ENCODE measurements at places on chromosomes 5 and 9.

- no peak for DNase-seq
These were observed 1103.6 kb upstream of the EDIL3 start for GRCh38 chr5:85488295-85488694.

GRCh38 chr9:131868766-131869165 is 128.9 kb upstream of the RAPGEF1 start:
- DNase-seq, result peak; percentile 67

DNA sequence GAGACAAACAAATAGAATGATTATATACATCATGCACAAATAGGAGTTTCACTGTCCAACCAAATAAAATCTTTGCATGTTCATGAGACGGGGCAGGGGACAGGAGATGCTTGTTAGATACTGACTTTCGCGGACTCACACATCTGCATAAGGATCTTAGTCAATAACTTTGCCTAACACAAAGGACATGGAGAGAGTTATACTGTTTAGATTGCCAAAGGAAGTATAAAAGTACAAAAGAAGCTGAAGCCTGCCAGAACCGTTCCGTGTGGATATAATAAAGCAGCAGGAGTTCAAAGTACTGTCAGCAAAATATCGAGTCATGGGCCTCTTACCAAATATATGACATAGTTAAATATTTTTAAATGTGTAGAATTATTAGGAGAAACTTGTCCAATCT is 1148.4 kb downstream of the EFNA5 start:
- no peak for DNase-seq

DNA sequence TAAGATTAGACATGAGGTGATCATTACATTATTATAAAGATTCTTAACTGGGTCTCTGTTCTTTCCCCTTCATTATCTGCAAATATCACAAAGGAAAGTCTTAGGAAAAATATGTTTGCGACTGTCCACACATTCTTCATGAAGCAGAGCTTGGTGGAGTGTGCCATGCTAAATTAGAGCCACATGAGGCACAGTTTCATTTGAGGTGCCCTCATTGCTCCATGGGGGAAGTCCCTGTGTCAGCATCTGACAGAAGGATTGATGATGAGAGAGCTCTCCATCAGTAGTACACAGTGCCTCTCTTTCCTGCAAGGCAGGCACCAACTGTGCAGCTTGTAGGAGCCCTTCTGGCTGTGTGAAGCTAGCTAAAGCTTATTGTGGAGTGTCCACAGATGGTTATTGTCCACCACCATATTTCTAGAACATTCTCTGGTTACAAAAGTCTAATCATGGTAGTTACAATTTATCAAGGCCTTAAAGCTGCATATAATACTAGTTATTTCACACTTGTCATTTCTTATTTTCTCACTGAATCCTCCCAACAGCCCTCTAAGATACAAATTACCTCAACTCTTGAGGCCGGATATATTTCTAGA is 63.9 kb downstream of the C9orf152 start:
- DNase-seq, result peak; percentile 39

- DNase-seq, result no peak
These were observed 61.3 kb upstream of the MTAP start for GRCh38 chr9:21741151-21741550.

DNA sequence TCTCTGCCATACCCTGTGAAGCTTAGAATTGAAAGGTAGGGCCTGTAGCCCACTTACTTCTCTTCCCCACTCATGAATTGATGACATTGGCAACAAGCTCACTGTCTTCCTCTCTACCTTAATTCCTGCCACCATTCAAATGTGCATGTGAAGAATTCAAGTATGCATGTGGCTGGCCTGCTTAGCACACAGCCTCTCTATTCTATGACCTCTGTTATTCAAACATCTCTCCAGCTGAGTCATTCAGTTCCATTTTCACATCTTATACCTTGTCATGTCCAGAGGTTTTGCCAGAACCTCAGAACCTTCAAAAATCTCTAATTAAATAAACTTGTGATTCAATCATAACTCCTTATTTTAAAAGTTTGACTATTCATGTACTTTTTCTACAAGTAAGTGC is 114.7 kb upstream of the MAN2A1 start:
- no peak for DNase-seq

DNA sequence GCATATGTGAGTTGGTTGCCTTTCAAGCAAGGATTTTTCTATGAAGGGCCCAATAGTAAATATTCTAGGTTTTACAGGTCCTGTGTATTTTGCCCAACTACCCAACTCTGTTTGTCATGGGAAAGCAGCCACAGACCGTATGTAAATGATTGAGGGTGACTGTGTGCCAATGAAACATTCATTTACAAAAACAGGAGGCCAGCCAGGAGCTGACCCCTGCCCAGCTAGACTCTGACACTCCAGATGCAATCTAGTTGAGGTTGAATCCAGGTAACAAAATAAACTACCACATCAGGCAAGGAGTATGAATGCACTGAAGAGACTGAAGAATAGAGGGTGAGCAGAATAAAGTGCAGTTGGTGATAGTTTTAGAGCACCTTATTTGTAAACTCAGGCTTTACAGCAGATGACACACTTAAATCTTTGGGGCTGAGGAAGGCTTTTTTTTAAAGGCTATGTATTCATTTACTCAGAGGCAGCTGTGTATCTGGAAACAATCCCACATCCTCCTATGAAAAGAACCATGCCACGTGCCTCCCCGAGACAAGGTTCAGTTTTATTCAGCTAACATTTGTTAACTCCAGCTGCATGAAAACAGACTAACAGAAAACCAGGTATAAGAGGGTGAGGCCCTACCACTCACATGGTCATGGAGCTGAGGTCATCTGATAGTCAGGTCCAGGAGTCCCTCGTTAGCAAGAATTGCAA is 60.7 kb downstream of the SLC1A1 start:
- DNase-seq, result no peak

DNA sequence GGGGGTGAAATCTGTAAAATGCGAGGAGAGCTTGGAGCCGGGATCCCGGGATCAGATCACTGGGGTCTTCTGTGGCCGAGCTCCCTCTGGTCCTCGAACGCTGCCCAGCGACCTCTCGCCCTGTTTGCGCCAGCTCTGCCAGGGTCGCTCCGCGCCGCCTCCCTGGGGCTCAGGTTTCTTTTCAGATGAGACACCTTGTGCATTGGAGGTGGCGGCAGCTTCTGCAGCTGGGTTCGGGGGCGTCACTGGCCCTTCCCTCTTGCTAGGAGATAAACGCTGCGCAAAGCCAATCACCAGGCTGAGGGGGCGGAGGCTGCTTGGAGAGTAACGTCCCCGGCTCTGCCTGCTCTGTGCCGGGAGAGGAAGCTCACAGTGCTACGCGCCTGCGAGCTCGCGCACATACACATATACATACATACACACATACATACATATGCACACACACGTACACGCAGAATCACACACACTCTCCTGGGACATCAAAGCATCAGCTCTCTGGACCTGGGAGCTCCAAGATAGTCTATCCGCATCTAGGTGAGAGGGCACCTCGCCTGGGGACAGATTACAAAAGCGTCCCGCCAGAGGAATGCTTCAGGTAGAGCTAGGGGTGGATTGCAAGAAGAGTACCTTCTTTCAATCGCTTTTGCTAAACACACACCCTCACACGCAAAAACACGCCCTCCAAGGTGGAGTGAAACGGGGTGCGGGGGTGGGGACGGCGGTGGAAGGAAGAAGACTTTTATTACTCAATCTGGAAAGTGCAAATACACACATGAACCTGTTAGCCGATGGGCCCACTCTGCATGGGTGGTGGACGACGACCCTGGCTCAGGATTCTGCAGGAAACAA is at the start of gene ST8SIA4:
Gene ST8SIA4 (minus strand): TSS at position 244 of the 849 bp plus-strand sequence. CDS start 327 bp downstream, outside the sequence.
- peak; percentile 88 for DNase-seq

DNA sequence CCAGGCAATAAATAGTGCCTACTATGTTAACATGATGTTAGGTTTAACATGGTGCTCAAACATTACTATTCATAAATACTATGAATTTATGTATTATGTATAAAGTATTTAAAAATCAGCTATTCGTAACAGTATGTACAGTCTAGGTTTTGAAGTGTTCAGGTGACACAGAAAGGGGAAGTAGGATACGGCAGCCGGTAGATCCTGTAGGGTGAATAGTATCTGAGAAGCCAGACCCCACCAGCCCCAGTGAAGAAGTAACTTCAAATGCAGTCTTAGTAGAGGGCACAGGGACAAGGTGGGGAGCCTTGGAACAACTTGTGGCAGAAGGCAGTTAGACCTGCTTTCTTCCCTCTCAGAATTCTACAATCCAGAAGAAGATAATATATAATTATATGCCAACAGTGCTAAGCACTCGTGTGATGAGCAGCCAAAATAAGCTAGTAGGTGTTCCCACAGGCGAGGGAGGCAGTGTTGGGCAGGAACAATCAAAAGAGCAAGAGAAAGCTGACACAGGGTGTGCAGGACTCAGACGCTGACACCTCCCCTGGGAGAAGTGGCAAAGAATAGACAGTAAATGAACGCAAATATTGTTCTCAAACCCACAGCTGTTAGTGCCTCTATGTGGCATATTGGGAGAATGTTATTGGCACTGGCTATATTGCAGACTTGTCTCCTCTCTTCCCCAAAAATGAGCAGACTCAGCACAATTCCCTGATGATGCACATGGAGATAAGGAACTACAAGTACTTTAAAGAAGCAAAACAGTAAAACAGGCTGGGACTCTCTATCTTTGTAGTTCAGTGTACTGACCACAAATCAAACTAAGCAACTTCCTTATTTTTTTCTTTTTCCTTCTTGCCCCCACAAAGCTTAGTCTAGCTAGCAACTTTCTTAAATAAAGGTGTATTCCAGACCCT is 4.6 kb downstream of the ZNF367 start:
- DNase-seq, result peak; percentile 81

DNA sequence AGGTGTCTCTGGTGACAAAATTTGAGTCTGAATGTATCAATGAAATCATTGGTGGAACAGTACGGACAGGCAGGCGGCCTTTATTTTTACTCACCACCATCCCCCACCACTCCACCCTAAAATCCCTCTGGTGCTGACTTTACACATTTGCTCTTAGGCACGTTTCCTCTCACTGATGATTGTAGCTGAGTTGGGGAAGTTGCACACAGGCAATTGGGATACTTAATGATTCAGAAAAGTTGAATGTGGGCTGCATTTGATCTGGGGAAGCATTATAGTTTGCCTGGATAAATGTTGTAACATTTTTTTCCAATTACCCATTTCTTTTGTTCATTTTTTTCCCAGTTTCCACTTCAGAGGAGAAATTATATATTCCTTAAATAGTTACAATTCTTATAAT is 658.4 kb downstream of the TLR4 start:
- DNase-seq, result no peak

DNA sequence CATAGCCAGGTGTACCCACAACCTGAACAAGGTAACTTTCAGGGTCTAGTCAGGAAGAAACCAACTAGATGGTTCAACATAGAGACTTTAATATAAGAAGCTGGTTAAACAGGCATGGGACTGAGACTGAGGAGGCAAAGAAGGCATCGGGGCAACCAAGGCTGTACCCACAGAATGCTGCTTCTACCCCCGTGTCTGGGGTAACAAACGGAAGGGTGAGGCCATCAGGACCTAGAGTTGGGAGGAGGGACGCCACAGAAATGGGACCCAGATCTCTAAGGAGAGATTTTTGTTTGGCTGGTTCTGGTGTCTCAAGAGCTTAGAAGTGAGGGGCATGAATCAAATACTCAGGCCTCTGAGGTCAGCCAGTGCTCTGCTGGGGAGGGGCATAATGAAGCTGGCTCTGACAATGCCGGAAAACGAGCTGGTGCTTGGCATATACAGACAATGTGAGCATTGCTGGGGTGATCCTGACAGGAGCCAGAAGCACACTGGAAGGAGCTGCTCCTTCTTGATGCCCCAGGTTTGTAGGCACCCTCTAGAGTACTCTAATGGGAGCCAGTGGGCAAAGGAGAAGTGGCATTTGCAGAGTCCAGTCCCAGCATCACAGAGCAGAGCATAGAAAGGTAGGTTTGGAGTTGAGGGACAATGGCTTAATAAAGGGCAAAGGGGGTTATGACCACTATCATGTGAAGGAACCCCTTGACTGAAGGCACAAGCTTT is 3.7 kb downstream of the MLANA start:
- no peak for DNase-seq

- DNase-seq, result no peak
These were observed 37.5 kb upstream of the BOD1 start for GRCh38 chr5:173653822-173654523.

All from Ammon's horn (tissue), 1 donor.